ENCODE measurements at places on chromosomes 5 and 9.

GRCh38 chr9:37339923-37340322 lies 82.6 kb upstream of the GRHPR start:
- no peak for DNase-seq

DNA sequence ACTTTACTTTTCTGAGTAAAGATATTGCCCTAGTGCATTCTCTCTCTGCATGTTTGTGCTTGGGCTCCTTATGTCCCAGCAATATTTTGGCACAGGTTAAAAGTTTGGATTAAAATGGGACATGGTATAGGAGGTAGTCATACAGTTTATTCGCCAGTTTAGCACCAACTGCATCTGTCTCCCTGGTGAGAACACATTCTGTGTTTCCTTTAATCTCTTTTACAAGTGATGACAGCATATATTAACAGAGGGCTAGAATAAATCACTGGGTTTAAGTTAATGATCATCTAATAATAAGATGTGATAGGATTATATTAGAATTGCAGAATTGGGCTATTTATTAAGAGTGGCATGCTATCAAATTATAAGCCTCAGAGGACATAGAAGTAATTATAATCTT lies 550.1 kb downstream of the LRRC70 start:
- DNase-seq, result no peak

DNA sequence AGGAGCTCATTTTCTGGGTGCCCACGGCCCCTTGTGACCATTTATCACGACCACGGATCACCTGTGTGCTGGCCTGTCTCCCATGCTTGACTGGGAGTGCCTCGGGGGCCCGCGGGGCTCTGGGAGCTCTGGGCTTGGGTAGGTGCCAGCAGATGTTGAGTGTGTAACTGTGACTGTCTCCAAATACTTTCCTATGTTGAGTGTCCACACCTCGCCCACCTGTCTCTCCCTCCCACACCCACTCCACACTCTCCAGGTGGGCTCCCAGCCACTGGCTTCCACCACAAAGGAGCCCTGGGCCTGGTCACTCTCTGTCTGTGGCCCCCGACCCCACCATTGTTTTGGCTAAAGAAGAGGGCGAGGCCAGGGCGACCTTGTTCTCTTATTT lies 196.4 kb downstream of the CDK5RAP2 start:
- no peak for DNase-seq

DNA sequence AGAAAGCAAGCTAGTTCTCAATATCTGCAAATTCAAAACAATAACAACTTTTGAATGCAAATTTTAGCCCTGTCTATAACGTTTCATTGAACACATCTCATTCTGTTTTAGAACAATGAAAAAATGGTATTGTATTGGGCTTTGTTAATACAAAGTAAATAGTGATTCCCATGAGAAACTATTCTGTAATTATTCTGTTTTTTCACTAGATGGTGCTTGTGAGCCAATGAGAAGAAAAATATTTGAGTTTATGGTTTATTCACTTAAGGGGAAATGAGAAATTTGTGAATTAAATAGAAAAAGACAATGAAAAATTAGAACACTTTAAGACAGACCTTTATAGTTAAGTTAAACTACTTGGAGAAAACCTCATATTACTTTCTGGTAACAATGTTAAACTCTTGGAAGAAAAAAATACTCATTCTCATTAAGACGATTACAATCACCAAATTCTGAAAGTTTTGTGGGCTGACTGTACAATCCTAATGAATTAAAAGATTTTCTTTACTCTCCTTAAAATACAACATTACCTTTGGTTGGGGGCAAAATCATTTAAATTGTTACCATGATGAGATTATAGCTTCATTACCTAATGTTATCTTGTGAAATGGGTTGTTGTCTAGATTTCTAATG lies 127.0 kb downstream of the NNT start:
- peak; percentile 49 for DNase-seq

DNA sequence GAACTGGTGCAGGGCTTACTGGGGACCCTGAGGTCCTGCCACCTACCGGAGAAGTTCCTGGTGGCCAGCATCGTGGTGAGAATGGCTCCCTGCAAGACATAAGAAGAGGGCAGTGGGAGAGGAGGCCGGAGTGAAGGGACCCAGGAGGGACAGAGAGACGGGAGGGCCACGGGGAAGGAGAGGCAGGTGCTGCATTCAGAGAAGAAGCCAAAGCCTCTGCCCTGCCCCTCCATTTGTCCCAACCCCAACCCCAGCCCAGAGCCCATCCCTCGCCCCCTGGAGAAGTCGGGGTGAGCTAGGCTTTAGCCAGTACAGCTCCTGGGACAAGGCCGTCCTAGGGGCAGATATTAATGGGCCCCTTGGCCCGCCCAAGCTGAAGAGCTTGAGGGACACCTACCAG lies 41.8 kb downstream of the CAMK2A start:
- no peak for DNase-seq

GRCh38 chr5:40437452-40437861 lies 242.3 kb upstream of the PTGER4 start:
- no peak for DNase-seq

GRCh38 chr5:155046591-155046990 lies 33.0 kb downstream of the KIF4B start:
- no peak for DNase-seq

DNA sequence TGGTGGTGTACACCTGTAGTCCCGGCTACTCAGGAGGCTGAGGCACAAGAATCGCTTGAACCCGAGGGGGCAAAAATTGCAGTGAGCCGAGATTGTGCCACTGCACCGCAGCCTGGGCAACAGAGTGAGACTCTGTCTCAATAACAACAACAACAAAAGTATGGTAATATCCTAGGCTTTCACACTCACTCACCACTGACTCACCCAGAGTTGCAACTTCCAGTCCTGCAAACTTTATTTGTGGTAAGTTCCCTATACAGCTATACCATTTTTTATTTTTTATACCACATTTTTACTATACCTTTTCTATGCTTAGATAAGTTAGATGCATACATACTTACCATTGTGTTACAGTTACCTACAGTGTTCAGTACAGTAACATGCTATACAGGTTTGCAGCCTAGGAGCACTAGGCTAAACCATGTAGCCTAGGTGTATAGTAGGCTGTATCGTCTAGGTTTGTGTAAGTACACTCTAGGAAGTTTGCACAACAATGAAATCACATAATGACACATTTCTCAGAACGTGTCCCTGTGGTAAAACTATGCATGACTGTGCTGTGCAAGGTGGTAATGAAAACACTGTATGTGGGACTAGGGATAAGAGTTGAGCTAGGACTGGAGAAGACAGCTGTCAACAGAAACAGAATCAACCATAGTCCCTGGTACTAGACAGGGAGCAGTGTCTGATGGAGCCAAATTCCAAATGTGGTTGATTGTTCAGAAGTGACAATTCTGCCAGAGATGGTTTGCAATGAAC lies 109.5 kb upstream of the RAD23B start:
- DNase-seq, result no peak

GRCh38 chr5:219460-219863 lies 1.3 kb downstream of the SDHA start:
- DNase-seq, result no peak

GRCh38 chr9:117276444-117276843 lies 138.4 kb downstream of the ASTN2 start:
- DNase-seq, result peak; percentile 2

DNA sequence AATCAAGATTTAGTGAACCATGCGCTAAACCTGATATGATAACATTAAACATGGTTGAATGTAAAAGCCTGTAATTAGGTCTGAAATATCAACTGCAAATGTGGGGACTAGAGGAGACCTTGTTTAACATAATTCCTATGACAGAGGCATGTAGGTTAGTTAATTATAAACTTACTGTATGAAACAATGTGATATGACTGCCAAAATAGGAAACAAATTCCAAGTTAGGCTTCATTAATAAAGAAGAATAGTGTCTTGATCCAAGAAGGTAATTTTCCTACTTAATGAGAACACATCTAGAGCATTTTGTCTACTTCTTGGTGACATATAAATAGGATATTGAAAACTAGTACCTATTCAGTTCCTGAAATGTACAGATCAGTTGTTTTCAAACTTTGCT lies 136.2 kb upstream of the TARS1 start:
- no peak for DNase-seq

DNA sequence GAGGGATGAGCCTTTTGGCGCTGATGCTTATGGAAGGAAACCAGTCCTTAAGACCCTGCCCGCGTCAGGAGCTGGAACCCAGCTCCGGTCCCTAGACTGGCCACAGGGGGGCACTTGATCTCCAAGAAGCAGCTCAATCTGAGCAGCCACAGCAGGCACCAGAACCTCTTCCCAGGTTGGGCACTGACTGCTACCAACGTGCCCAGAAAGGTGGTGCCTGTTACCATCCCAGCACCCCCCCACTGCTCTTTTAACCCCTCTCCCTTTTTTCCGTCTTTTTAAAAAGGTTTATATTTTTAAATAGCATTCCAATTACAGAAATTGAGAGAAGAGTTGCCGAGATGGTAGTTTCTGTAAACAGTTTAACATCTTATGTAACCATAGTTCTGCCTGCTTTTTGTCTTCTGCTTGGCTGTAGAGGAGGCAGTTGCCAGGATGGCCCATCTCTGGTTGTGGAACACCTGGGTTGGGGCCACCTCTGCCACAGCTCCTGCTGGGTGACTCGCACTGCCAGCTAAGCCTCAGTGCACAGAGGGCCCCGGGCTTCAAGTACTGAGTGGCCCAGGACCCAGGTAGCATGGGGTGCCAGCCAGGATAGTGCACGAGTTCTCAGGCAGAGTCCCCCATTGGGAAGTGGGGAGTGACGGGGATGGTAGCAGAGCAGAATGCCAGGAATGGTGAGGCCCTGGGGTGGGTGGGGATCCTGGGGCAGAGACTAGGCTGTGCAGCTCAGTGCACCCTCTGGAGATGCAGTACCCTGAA lies 62.8 kb downstream of the PFDN1 start:
- DNase-seq, result peak; percentile 6

DNA sequence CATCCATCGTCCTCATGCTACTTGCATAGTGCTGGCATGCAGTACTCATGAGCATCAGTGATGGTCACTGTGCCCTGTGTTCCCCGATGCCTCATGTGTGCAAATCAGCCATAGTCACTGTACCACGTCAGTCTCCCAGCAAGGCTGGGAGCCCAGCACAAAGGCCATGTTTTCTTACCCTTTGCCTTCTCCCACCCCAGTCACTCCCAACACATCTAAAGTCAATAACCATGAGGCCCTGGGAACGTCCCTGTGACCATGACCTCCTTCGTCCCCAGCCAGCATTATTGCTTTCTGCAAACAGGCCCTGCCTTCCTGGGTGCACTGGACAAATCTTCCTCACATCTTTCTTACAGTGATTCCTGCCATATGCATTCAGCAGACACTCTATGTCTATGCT lies 406.1 kb downstream of the ICE1 start:
- DNase-seq, result no peak

DNA sequence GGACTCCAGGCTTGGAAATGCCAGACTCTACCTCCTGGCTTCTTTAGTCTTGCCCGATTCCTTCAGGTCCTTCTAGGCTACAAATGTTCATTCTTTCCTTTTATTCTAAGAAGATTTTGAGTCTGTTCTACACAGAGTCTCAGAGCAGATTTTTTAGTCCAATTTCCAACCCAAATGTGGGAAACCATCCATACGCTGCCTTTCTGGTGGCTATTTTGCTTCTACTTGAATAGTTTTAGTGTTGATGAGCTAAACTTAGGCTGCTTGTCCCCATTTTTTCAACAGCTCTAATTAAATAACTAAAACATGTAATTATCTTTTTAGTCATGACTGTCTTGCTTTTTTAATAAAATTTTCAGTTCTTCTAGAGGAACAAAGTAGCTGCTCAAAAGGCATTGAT lies 112.4 kb upstream of the KLF9 start:
- no peak for DNase-seq

DNA sequence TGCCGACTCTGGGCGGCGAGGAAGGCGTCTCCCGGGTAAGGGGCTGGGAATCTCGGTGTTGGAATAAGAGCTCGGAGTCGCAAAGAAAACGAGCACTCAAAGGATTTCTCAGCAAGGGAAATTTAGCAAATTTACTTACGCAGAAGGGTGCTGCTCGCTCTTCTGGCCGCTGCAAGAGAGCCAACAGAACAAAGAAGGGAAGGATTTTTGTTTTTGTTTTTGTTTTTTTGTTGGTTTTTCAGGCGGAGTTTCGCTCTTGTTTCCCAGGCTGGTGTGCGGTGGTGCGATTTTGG lies 279 bp downstream of the GTF3C5 start:
- DNase-seq, result no peak

GRCh38 chr9:99491408-99492158 lies 269.5 kb downstream of the SEC61B start:
- DNase-seq, result no peak

GRCh38 chr5:15522187-15522520 lies 22.2 kb downstream of the FBXL7 start:
- DNase-seq, result no peak

- peak; percentile 6 for DNase-seq
Observed at GRCh38 chr9:92728831-92729734, 35.5 kb downstream of the BICD2 start.

DNA sequence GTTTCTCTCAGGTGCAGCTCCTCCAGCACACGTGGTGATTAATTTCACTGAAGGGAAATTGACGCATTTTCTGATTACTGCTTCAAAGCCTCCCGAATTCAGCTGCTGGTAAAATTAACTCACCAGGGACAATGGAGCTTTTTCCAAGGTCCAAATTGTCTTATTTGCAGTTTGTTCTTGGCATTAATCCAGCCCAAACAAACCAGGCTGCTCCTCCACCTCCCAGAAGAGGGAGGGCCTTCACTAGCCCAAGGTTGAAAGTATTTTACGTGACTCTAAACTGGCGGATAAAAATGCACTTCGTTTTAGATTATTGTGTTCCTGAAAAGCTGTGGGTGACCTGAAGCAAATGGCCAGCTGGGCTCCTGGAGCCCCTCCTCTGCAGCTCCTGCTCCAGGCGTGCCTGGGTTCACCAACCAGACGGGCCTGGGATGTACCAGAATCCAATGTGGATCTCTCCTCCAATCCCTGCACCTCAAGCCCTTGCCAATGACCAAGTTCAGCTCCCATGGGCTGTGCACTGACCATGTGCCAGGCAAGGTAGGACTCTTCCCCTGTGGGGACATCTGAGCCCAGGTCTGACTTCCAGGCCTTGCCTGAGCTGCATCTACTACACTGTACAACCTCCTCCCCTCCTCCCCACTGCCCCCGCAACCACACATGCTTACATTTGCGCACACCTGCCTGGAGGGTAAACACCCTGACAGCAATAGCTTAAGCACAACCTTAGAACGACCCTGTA lies 193.4 kb downstream of the CDK5RAP2 start:
- DNase-seq, result no peak

GRCh38 chr5:151213803-151214613 lies 9.9 kb downstream of the CCDC69 start:
- no peak for DNase-seq

DNA sequence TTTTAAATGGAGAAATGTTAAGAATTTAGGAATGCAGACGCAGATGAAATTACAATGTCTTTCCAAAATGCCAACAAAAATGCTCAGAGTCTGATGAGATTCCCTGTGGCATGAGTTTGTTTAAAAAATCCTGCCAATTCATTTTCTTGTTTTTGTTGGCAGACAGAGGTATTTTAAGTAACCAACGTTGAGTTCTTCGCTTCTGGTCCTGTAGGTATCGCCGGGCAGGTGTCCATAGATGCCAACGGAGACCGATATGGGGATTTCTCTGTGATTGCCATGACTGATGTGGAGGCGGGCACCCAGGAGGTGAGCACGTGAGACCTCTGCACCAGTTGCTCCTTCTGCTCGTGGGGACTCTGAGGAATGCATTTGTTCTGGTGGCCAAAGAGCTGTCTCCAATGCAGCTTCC lies 69.4 kb downstream of the NPR3 start:
- DNase-seq, result no peak

GRCh38 chr9:111412280-111412679 lies 71.9 kb downstream of the ECPAS start:
- no peak for DNase-seq

- DNase-seq, result no peak
Observed at GRCh38 chr9:22114956-22115355, 105.9 kb upstream of the CDKN2B start.
